ENCODE measurements at places on chromosomes 16 and 17.

DNA sequence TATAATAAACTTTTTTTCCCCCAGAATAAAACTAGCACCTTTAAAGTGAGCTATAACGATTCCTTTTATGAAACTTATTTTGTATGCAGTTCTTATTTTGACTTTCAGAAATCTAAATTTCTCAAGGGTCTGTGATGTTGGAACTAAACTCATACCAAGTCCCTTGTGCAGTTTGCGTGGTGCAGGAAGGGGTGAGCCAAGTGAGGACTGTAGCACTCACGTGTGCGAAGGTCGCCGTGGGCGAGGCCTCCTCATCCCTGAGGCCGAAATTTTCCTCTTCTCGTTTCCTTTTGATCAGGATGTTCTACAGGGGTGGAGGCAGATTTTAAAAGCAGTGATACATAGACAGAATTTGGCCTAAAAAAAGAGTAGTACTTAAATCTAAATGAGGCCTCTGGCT, 73.7 kb downstream of the RPTOR start:
- DNase-seq, result no peak

DNA sequence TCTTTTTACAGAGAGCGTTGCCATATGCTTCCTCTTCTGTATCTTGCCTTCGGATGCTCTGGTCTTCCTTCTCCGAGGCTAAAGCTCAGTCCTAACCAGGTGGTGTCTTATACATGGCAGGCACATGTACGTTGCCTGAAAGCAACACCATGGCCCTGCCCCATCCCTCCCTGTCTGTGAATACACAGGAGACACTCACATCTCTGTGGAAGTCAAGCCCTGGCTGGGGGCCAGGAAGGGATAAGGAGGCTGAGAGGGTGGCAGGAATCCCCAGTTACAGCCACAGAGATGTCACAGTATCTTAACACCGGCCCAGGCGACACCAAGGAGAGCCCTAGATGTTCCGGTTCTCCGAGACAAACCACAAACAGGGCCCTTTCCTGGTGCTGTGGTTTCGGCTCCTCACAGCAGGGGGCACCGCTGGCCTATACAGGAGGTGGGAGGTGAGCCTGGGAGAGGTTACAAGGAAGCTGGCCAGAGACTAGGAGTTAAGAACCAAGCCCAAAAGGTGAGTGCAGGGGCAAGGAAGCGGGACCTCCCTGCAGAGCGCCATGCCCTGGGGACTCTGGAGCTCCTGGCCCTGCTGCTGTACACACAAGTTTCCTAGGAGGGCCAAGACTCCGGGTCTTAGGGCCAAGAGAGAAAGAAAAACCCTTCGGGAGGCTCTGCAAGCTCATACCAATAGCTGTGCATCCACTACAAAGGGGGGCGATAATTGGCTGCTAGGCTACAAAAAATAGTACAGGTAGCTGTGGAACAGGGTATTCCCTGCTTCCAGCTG, 41.7 kb downstream of the SRL start:
- peak; percentile 72 for DNase-seq

GRCh38 chr16:88651276-88651988, 579 bp upstream of the CYBA start:
- no peak for DNase-seq

GRCh38 chr17:80182845-80183223, 13.0 kb downstream of the CARD14 start:
- no peak for DNase-seq

- DNase-seq, result peak; percentile 87
Measured at GRCh38 chr17:37273409-37274051, 102.3 kb upstream of the C17orf78 start.

GRCh38 chr17:72169823-72170222, 49.0 kb downstream of the SOX9 start:
- DNase-seq, result no peak

GRCh38 chr17:49880291-49881053, 32.6 kb upstream of the TAC4 start:
- DNase-seq, result peak; percentile 84

DNA sequence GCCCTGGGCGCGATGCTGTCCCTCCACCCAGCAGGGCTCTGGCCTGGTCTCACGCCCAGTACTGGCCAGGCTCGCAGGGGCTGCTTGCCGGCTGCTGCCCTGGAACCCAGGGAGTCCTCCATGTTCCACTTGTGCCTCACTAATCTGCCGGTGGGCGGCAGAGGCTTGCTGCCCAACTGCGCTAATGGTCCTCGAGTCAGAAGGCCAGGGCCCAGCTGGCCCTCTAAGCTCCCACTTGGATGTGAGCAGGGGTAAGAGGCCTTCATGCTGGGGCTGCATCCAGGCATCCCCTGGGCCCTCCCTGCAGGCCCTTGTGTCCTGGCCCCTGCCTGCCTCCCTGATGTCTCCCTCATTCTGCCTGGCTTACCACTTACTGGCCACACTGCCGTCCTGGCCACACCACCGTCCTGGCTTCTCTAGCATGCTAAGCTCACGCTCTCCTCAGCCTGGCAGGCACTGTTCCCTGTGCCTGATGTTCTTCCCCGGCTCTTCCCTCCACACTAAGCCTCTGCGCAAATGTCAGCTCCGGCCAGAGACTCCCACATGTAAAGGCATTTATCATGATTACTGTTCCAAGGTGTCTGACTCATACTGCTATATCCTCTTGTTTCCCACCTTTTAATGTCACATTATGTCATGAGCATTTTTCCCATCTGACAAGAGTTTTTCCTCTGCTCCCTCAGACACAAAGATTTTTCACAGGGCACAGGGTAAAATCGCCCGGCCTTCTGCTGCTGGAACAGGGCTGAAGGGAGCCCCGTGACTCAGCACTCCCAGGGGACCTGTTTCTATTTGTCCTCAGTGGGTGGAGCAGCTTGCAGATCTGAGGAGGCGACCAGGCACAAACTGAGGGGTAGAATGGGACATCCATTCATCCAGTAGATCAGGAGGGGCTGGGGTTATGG, 15.9 kb downstream of the B9D1 start:
- peak; percentile 88 for DNase-seq

GRCh38 chr16:12067714-12068401, 91.3 kb downstream of the SNX29 start:
- peak; percentile 90 for DNase-seq

GRCh38 chr17:81053041-81053970, 18.4 kb downstream of the BAIAP2 start:
- no peak for DNase-seq

DNA sequence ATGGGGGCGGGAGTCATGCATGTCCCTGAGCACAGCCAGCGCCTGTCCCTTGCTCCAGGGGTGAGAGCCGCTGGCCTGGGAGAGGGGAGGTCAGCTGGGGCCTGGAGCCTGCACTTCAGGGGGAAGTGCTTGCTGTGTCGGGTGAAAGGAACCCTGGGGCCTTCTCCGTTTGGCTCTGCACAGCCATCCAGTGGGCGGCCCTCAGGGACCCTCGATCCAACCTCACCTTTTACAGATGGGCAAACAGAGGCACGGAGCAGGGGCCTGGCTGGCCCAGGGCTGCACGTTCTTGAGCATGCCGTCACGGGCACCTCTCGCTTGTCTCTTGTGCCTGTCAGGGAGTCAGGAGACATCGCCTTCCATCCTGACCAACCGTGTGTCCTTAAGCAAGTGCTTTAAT, 1.8 kb downstream of the SNX20 start:
- no peak for DNase-seq

GRCh38 chr16:89393738-89394406, 96.5 kb downstream of the ANKRD11 start:
- DNase-seq, result no peak

GRCh38 chr17:38687286-38687685, 12.5 kb upstream of the EPOP start:
- DNase-seq, result no peak

DNA sequence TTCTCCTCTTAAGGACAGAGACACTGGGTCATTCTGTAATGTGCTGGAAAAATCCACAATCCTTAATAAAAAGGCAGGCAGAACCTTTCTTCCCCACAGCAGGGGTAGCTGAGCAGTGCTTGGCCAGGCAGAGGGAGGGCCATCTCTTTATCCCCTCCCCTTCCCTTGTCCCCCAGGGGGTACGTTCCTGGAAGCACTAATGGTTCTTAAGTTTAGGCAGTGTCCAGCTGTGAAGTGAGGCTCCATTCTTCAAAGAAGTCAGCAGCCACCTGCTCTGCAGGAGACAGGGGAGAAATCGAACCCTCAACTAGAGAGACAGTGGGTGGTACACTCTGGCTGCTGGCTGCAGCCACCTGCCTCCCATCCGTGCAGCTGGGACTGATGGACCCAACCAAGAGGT, 533.9 kb upstream of the CDH11 start:
- no peak for DNase-seq

DNA sequence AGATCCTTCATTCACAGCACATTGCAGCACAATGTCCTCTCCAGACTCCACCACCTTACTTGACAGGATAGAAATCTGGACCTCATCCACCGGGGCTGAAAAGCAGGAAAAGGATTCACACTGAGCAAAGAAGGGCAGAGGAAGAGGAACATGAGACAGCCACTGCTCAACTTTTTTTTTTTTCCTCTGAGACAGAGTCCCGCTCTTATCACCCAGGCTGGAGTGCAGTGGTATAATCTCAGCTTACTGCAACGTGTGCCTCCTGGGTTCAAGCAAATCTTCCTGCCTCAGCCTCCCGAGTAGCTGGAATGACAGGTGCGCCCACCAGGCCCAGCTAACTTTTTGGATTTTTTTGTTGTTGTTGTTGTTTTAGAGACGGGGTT, 34.4 kb downstream of the PECAM1 start:
- DNase-seq, result no peak

- no peak for DNase-seq
Measured at GRCh38 chr16:3868556-3868955, 12.0 kb downstream of the CREBBP start.

DNA sequence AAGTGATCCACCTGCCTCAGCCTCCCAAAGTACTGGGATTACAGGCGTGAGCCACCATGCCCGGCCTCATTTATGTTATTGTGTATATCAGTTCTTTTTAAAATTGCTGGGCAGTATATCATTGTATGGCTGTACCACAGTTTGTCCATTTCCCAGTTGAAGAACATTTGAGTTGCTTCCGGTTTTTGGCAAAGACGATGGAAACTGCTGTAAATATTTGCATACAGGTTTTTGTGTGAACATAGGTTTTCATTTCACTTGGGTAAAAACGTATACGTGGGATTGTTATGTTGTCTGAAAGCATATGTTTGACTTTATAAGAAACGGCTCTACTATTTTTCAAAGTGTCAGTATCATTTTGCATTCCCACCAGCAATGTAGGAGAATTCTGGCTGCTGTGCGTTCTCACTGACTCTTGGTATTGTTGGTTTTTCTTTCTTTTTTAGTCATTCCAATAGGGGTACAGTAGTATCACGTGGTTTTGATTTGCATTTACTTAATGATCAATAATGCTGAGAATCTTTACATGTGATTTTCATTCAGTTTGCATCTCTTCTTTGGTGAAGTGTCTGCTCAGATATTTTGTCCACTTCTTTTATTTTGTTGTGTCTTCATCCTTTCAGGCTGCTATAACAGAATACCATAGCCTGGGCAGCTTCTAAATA, 63.2 kb upstream of the GOT2 start:
- no peak for DNase-seq

DNA sequence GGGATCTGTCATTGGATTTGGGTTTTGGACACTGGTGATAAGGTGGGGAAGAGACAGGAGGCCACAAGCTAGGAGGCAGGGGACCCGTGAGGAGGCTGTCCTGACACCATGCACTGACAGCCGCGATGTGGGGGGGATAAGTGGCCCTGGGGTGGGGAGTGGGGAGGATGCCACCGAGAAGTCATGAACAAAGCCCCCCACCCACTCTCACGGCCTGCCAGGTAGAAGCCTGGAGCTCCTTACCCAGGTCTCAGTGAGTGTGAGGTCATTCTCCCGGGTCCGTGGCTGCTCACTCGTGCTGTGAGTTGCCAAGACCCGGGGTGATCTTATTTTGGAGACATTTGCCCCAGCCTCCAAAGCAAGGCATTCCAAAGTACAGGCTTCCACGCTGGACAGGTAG, 165.9 kb upstream of the TNRC6C start:
- no peak for DNase-seq

DNA sequence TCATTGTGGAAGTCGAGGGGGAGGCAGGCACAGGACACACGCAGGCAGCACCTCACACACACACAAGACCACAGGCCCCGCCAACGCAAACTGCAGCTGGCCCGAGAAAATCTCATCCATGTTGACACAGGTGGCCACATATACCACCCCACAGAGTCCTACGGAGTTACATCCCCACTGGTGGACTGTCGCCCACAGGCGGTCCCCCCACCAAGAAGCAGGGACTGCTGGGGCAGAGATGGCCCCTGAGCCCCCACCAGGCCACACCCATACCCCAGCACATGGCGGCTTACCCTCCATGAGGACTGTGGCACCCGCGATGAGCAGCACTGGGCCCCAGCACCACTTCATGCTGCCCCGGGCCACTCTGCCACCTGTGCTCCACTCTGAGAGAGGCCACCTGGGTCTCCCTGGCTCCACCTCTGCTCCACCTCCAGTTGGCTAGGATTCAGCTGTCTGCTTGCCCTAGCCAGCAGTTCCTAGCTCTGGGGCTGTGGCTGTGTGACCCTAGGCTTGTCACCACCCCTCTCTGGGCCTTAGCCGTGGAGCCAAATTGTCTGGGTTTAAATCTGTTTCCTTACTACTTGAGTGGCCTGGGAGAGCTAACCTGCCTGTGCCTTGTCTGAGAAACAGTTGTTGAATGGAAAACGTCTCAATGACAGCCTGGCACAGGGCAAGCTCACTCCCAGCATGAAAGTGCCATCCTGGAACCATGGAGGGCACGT, at the start of gene PRSS53:
PRSS53 (minus strand) TSS at position 485 of the 725 bp plus-strand sequence; CDS start at position 351, 134 bp downstream.
- no peak for DNase-seq

DNA sequence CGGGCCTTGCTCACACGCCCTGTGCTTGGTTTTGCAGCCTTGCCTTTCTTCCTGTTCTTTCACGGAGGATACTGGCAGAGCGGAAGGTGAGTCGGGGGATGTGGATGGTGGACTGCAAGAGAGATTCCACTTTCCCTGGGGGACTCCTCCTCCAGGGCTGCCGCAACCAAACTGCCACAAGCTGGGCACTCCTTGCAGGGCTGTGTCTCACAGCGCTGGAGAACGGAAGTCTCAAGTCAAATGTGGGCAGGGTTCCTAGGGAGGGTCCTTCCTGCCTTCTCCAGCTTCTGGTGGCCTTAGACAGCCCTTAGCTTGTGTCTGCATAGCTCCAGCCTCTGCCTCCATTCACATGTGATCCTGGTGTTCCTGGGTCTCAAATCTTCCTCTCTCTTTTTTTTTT, 11.4 kb upstream of the BIRC5 start:
- DNase-seq, result no peak

- peak; percentile 75 for DNase-seq
Measured at GRCh38 chr17:67289181-67289876, 44.3 kb upstream of the HELZ start.

DNA sequence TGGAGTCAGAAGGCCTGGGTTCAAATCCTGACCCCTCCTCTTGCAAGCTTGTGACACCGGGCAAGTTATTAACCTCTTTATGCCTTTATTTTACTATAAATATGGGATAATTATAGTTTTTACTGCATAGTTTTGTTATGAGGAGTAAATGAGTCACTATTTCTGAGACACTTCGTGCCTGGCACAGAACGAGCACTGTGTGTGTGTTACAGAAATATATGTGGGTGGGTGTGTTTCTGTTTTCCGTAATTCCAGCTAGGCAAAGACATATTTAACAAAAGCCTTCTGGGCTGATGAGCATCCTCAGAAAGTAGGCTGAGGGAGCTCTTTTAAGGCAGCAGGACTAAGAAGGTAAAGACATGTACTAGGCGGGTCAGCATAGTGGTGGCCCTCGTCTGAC, 417.9 kb downstream of the MAF start:
- DNase-seq, result no peak

- DNase-seq, result no peak
Measured at GRCh38 chr16:65136681-65137080, 14.8 kb upstream of the CDH11 start.

- DNase-seq, result no peak
Measured at GRCh38 chr16:27198451-27199234, 4.7 kb upstream of the KDM8 start.

Data from adipocyte (in vitro differentiated cells).